ENCODE measurements at places on chromosomes 5 and 9.
A peak's percentile ranks its signal among the peaks of the same experiment; 100 is the strongest.

GRCh38 chr9:133854765-133855164 lies 116.6 kb upstream of the SARDH start:
- no peak for DNase-seq

DNA sequence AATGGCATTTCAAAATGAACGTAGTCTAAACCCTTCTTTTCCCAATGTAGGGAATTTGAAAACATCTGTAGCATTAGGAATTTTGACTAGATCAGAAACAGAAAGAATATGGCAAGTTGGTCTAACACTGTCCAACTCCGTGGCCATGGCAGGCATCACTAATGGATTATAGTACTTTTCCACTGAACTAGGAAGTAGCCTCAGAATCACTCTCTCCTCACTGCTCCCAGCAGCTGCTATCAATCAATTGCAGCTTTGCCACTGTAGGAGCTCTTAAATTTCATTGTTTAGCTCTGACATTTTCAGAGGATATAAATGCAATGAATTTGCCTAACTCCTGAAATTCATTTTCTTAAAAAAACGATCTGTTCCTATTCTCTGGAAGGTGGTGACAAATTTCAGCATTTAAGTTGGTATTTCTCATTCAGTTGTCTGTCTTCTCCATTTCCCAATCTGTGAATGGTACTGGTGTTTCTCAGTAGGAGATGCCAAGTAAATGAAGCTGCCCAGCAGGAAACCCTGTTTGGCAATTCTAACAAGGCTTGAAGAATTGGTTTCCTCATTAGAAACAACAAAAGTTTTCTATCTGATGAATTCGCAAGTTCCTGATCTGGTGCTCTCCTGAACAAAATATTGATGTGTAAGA lies 64.7 kb downstream of the TLR4 start:
- DNase-seq = no peak

- no peak for DNase-seq
Measured at GRCh38 chr5:68631884-68632283, 416.3 kb downstream of the PIK3R1 start.

GRCh38 chr5:157670662-157671591 lies at the start of gene C5orf52:
Gene C5orf52 (plus strand): TSS chr5:157671533. CDS start chr5:157671615, 82 bp downstream.
- peak; percentile 68 for DNase-seq

DNA sequence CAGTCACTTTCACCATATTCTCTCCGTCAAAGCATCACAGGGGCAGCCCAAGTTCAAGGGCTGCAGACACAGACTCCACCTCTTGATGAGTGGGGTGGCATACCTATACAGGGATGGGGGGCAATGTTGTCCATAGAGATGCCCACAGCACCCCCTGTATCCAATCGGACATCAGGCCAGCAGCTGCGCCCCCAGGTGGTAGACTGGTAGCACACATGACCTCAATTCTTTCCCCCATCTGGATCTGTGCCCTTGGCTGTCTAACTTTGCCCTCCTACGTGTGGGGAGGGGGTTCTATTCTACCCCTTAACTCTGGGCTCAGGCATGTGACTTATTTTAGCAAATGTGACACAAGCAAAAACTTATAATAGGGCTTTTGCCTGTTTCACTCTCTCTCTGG lies 84.0 kb upstream of the SLC25A48 start:
- no peak for DNase-seq

DNA sequence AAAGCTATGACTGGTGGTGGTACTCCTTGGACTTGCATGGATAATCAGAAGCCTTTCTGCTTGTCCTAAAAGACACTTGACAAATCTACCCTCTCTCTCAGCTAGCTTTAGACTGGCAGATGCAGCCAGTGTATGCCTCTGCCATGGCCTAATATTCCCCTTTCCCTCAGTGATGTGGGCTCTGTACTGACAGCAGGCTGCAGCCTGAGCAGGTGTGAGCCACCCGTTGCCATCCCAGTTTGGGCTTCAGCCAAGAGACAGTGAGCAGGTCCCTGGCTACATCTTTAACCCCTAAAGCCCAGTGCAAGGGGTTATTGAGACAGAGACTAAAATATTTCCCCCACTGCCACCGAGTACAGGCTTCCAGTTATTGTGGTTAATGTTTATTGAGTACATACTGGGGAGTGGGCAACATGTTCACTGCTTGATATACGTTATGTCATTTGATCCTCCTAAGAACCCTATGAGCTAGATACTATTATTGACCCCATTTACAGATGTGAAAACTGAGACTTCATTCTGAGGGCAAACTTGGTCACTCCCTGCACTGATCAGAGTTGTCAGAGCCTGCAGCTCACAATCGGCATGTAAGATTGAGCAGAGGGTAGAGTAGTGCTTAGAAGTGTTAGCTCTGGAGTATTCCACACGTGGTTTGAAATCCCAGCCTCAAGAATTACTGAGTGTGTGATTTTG lies 254.2 kb downstream of the ARHGAP26 start:
- DNase-seq = no peak

GRCh38 chr5:163867738-163868137 lies 362.3 kb downstream of the MAT2B start:
- DNase-seq = no peak

- no peak for DNase-seq
Measured at GRCh38 chr5:130400091-130400490, 495.8 kb downstream of the CHSY3 start.

DNA sequence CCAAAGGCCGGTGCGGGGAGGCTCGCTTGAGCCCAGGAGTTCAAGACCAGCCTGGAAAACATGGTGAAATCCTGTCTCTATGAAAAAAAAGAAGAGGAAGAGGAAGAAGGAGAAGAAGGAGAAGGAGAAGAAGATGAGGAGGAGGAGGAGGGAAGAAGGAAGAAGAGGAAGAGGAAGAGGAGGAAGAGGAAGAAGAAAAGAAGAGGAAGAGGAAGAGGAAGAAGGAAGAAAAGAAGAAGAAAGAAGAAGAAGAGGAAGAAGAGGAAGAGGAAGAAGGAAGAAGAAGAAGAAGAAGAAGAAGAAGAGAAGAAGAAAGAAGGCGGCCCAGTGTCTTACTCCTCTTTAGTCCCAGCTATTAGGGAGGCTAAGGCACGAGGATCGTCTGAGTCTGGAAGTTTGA lies 44.8 kb upstream of the XPA start:
- no peak for DNase-seq

DNA sequence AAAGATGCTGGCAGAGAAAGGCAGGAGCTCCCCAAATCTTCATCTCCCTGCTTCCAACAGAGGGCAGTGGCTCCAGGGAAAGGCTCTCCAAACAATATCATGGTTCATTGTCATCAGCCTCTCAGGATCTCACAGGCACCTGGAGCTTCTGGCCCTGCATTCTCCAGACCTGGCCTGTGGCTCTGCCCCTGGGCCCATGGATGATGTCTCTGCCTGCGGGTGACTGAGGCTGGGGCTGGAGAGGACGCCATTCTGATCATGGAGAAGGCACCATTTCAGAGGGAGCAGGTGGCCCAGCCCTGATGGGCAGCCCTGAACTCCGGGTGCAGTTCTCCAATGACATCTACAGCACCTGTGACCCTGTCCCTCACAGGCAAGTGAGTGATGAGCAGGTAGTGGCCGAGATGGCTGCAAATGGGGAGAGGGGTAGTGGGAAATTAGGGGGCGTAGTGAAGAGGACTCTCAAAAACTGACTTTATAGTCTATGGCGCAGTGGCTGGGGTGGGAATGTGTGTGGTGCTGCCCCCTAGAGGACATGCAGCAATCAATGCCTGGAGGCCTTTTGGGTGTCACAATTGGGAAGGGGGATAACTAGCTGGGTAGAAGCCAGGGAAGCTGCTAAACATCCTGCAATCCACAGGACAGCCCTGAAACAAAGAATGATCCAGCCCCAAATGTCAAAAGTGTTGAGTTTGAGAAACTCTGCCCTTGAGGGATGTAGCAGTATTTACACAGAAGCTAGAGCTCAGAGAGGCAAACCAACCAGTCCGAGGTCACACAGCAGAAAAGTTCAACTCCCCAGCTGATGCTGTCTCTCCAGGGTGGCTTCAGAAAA lies 3.2 kb downstream of the SH3PXD2B start:
- no peak for DNase-seq

GRCh38 chr5:53478411-53479044 lies 1.9 kb upstream of the FST start:
- peak; percentile 48 for DNase-seq

DNA sequence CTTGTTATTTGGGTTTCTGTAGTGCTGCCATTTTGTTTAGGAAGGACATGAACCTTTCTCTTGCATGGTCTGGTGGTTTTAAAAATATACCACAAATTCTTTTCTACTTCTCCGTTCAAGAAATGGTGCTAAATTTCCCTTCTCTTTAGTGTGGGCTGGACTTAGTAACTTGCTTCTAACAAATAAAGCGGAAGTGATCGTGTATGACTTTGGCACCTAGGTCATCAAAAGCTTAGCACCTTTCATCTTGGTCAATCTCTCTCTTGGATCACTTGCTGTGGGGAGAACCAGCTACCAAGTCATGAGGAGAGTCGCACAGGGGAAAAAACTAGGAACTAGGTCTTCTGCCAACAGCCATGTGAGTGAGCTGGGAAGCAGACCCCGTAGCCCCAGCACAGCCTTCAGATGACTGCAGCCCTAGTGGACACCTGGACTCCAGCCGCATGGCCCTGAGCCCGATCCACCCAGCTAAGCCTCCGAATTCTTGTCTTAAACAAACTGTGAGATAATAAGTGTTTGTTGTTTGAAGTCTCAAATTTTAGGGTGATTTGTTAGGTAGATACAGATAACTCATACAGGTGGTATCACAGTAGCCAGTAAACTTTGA lies 87.7 kb upstream of the CKMT2 start:
- peak; percentile 13 for DNase-seq

- DNase-seq = peak; percentile 28
Measured at GRCh38 chr5:102668220-102668932, 86.7 kb upstream of the PAM start.

GRCh38 chr9:121296213-121297127 lies 28.5 kb downstream of the GSN start:
- DNase-seq = no peak

DNA sequence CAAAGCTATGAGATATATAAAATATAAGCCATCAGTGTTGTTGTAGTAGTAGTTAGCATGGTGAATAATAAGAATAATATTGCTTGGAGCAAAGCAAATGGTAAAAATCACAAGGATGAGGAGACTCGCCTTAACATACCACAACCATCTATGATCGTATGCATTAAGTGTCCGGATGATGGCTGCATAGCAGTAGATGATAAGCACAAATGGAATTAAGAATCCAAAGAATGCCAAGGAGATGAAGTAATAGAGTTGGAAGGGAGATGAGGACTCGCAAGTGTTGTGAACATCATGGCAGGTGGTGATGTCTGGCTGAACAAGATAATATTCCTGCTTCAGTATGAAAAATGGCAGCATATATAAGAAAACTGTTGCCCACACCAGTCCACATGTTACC lies 5.5 kb downstream of the F2RL2 start:
- no peak for DNase-seq

DNA sequence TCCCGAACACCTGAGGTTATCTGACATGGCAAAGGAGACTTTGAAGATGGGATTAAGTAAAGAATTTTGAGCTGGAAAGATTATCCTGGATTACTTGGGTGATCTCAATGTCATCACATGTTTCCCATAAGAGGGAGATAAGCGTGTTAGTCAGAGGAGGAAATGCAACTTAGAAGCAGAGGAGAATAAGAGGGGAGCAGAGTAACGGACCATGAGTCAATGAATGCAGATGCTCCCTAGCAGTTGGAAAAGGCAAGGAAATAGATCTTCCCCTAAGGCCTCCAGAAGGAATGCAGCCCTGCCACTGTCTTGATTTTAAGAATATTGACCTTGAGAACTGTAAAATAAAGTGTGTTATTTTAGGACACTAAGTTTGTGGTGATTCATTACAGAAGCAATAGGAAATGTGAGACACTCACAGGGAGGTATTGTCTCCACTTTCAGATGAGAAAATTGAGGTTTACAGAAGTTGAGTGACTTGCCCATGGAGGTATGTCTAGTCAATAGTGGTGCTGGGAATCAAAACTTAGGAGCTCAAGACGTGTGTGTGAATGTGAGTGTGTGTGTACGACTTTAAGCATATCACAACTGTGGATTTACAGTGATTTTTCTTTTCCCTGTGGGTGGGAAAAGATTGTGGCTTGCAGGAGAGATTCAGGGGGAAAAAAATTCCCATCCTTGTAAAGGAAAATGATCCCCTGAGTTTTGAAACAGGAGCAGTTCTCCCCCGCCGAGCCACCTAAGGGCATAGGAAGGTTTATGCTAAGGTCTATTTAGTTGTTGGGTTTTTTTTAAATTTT lies 125.3 kb downstream of the TRIM32 start:
- no peak for DNase-seq

GRCh38 chr5:111135363-111135762 lies 43.2 kb downstream of the WDR36 start:
- DNase-seq = no peak

GRCh38 chr5:43564289-43564850 lies 7.5 kb upstream of the PAIP1 start:
- no peak for DNase-seq

GRCh38 chr9:84002344-84002743 lies 21.7 kb downstream of the RMI1 start:
- peak; percentile 11 for DNase-seq

DNA sequence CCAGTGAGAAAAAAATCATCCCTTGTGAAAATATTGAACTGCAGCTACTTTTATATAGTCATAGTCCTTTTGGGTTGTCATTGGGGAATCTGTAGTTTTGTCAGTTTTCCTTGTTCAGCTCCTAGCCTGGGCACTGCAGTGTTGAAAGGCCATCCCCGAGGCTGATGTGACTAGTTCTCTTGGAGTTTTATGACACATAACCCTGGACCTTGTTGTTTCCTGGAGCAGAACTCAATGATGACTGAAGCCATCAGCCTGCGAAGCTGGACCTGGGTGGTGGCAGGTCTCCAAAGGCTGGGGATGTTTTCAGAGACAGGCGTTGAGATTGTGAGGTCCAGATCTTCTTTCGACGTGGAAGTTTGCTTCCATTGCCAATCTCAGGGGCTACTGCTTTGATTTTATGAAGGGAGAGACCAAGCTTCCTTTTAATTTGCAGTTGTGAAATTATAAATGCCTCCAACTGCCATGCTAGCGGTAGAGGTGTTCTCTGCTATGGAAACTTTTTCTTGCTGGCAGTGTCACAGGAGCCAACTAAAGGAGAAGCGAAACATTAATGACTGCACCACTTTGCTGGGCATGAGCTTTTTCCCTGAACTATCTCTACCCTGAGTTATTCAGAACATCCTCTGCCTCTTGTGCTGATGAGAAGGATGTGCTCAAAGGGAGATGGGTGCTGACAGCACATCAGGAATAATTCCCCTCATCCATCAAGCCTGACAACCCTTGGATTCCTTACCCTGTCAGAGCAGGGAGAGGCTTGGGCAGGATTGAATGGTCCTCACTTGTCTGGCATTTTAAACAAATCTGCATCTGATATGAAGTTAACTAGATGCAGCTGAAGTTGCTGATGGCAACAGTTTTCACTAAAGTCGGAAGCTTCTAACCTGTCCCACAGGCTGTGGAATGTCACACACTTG lies 209.6 kb downstream of the MAST4 start:
- DNase-seq = no peak

Measured in MV-4-11 (cell line).